ENCODE measurements at places on chromosomes 2 and 18.

- DNase-seq = no peak
Measured at GRCh38 chr2:151891566-151892194, 63.5 kb upstream of the ARL5A start.

- no peak for DNase-seq
Measured at GRCh38 chr2:44774826-44775492, 166.5 kb upstream of the SIX3 start.

GRCh38 chr2:157905092-157905491, 29.0 kb upstream of the ACVR1 start:
- no peak for DNase-seq

- DNase-seq = no peak
Measured at GRCh38 chr18:32598144-32598543, 127.5 kb upstream of the GAREM1 start.

DNA sequence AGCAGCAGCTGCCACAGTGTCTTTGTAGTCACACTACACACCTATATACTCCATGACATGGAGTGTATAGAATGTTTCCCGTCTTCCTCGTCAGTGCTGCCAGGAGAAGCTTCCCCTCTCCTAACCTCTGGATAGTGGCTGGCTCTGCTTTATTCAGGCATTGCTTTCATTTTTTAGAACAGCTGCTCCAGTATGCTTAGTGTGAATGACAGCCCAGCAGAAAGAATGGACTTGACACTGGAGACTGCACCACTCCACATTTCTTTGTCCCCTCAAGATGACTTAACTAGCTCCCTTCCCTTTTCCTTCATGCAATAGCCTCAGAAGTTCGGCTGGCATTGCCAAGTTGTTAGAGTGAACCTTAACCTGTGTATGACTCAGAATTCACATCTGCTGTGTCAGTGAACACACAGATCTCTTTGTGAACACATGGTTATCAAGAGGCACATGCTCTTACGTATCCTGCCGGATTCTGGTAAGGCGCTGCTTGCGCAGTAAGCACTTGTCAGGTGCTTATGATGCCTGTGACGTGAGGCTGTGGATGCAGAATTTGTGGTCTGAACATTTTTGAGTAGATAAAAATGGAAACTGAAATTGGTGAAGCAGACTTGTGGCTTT, 73.9 kb downstream of the NEDD4L start:
- DNase-seq = no peak

GRCh38 chr2:102558463-102558862, 60.9 kb upstream of the SLC9A2 start:
- DNase-seq = no peak

- no peak for DNase-seq
Measured at GRCh38 chr2:65383541-65384488, 48.6 kb downstream of the SPRED2 start.

- DNase-seq = peak; percentile 3
Measured at GRCh38 chr2:159201360-159202063, 85.0 kb downstream of the WDSUB1 start.

- no peak for DNase-seq
Measured at GRCh38 chr2:5587766-5588165, 104.4 kb upstream of the SOX11 start.

DNA sequence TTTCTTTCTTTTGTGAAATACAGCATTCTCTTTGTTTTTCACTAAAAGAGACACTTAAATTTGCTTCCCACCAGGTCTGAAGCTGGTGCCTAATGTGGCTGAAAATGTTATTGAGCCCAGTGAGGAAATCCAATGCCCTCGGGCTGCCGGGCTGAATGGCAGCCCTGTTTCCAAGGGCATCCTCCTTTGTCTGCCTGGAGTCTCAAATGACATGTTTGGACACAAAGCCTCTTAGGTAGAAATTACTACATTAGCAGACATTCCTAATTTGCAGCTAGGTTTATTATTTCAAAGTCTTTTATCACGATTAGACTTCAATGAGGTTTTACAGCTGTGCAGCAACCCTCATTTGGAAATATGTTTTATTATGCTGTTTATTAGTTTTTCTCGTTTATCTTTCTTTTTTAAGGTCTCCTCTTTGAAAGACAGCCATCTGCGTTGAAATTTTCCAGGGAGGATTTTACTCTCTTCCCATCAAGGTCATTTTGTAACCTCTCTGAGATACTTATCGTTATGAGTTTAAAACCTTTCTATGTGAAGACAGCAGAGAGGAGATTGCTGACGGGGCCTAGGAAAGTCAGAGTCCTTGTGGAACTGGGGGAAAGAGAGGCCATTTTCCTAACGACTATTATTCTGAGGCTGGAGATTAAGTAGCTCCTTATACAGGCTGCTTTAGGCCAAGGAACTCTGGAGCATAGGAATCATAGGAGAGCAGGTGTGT, 59.0 kb upstream of the ZNF532 start:
- DNase-seq = no peak

- DNase-seq = peak; percentile 81
Measured at GRCh38 chr2:84459018-84459943, at the start of gene SUCLG1. Gene SUCLG1 (minus strand): TSS chr2:84459280. CDS start chr2:84459269, 11 bp downstream.

DNA sequence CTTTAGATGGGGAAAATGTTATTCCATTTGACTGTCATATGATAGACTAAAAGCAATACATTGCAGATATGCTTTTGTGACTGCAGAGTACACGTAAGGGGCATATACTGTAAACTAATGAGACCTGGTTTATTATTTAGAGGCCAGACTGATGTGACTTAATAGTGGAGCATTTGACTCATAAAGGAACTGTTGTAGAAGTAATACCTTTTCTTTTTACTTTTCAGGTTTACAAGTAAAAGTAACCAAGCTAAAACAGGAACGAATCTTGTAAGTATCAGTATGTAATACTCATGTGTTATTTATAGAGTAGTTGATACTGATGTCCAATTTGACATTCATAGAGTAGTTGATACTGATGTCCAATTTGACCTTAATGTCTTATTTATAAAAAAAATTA, 13.1 kb downstream of the RBBP8 start:
- DNase-seq = no peak

- no peak for DNase-seq
Measured at GRCh38 chr2:184644685-184645084, 46.4 kb downstream of the ZNF804A start.

DNA sequence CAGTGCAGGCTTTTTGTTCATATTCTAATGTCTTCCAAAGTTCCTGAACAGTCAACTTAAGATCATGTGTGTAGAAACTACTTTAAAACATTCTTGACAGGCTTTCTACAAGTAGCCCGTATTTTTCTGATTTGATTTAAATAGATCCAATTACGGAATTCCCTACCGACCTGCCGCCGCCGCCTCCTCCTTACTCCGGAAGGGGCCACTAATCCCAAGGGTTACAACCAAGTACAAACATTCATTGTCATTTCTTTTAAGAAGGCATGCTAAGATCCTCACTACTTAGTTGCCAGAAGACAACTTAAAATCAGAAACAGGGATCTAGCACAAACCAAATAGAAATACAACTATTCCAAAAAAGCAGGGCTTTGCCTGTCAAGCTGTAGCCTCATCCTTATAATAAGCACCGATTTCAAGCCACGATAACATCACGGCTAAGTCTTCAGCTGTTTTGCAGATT, 784 bp downstream of the WDR33 start:
- no peak for DNase-seq

DNA sequence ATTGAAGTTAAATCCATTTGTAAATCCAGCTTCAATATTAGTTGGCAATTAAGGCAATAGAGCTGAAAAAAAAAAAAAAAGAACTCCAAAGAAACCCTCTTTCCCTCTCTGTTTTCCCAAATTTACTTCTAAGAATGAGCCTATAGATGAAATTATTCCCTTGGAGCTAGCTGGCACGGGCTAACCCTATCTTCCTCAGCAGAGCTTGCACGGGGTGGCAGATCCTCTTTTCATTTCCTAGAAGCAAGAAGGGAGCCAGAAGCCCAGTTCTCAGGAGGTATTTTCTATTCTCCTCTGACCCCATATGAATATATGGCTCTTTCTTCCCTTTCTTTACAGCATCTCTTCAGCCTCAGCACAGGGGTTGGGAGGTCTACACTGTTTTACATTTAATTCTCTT, 426.0 kb downstream of the TGIF1 start:
- no peak for DNase-seq

DNA sequence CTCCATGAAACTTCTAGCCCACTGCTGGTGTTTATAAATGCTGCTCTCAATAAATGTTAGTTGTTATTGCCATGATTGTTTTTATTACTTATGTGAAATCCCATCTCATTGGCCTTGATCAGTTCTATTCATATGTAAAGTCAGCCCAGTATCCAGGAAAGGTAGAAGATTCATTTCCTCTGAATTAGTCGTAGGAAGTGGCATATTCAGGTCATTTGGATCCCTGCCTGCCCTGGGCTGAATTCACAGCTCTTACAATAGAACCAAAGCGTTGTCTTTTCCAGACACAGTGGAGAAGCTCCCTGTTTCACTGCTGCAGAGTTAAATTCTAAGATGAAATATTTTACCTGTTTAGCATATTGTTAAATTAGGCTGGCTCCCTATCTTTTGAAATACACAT, 70.3 kb downstream of the MAIP1 start:
- no peak for DNase-seq

DNA sequence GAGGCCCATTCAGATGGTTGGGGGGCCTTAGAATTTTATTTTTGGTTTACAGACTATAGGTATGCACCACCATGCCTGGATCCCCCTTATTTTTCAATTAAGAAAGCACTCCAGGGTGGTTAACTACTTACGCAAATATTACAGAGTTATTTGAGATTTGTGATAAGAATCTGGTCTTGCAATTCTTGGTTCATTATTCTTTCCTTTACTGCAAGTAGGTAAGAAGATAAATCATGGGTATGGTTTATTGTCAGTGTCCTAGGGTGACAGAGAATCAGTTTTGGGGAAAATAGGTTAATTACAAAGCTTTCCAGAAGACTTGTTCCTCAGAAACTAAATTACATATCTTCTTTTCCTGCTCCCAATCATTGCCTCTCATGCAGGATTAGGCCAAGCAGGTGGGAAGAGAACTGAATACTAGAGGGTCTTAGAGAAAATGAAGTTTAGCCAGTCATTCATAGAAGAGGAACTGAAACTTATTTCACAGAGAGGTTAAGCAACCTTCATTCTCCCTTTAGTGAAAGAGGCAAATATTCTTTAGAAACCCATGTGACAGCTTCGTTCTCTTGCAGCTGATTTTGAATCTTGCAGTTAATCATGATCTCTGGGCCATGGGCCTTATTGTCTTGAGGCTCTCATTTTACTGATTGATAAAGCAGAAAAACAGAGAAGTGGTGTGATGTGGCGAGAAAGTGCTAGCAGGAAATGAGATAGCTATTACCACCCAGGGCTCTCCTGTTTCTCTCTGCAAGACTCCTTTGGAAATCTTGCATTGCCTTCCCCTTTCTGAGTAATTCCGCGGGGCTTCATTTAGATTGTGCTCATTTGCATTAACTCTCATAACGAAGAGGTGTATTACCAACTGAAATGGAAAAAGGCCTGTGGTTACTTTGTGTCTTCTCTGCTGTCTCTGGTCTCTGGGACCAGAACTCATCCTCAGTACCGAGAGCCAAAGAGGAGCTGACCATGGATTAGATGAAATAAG, 44.8 kb upstream of the ARHGAP25 start:
- peak; percentile 26 for DNase-seq

DNA sequence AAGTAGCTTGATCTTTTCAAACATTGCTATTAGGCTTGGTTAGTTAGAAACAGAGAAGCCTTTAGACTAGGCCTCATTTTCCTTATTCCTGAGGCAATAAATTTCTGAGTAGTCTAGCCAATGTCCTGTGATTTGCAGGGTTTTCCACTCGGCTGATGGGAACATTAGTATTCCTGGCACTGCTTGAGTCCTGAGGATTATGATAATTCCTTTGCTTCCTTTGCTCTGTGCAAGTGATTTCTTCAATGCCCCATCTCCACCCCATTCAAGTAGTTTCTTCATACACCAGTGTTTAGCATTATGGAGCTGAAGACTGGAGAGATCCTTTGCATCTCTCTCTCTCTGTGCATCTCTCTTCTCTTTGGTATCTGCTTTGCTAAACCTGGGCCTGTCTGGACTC, 14.3 kb upstream of the SLC4A10 start:
- no peak for DNase-seq

DNA sequence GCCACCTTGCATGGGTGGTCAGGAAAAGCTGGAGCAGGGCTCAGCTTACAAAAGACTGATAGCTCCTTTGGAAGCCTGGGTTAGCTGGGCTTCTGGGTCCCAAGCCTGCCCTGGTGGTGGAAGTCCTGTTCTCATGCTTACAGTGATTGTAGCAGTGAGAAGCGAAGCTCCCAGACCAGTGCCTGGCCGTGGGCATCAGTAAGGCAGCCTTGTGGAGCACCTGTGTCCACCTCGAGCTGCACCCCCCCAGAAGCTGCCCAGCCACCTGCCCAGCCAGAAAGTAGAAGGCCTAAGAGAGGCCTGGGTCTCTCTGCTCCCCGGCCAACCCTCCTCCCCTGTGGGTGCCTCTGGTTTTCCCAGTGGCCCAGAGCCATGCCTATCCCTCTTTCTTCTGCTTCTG, 10.5 kb downstream of the GLI2 start:
- DNase-seq = no peak

GRCh38 chr2:41026613-41027012, 574.7 kb upstream of the SLC8A1 start:
- no peak for DNase-seq

DNA sequence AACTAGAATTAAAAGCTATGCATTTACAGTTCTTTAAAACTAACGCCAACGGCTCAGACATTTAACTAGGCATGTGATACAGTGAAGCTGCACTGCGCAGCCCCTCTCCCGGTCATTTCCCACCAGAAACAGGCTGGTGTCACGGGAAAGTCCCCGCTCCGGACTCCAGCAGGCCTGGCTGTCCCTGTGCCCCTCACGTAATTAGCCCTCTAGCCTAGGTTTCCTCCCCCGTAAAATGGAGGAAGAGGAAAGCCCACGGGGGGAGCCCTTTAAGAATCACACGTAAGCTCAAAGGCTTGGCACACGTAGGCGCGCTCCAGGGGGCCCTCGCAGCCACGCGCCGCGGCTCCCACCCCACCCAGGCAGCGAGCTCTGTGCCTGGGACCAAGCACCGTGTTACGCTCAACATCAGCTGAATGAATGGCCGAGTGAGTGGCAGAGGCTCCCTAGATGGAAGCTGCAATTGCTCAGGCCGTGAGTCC, 48.0 kb downstream of the KCNIP3 start:
- DNase-seq = no peak

GRCh38 chr18:11729556-11729955, 40.5 kb downstream of the GNAL start:
- no peak for DNase-seq

GRCh38 chr2:112255875-112256274, 1.0 kb upstream of the ZC3H8 start:
- no peak for DNase-seq
